ENCODE measurements at places on chromosomes 6 and 20.

DNA sequence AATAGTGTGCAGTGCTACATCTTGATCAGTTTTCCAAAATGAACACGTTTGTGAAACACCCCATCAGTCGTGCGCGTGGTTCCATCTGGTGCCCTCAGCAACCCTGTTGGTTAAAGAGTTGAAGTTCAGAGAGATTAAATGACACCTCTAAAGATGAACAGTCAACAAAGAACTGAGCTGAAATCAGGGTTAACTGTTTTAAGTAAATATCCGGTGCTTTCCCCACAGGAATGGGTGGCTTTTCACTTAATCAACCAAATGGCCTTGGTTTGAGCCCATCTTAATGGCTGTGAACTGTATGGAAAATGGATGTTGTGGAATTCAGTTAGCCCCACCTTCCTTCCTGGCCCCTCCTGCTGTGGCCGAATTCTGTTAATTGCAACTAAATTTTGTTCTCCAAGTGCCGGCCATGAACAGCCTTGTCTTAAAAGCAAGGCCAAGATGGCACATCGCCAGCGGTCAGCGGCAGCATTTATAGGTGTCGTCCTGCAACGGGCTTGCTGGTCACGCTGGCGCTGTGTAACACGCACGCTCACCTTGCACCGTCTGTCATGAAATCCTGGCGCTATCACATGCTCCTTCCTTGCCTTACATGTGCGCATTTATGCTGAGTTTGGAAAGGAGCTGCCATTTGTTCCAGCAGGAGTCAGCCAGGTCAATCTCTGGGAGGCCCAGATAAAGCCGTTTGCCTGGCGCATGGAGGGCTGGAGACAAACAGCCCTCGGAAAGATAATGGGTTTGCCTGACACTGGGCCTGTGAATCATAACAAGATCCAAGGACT is 164.5 kb downstream of the ERMARD start:
- DNase-seq = no peak

DNA sequence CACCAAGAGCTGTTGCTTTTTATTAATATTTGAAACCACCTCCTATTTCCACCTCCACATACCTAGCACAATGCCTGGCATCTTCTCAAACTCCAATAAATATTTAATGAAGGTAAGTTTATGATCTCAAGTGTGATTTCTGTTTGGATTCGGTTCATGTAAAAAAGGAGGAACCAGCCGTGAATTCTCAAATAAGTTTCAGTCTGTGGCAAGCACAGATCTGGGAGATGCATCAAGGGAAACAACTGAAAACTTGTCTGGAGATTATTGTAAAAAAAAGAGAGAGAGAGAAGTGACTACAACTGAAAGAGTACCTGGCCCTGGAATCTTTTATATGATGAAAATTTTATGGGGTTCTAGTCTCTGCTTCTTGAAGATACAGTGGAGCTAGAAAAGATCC is 52.8 kb upstream of the PNRC1 start:
- no peak for DNase-seq

- no peak for DNase-seq
Observed at GRCh38 chr20:53221731-53222130, 249.6 kb downstream of the TSHZ2 start.

- DNase-seq = no peak
Observed at GRCh38 chr6:35228481-35228880, 14.7 kb downstream of the SCUBE3 start.

DNA sequence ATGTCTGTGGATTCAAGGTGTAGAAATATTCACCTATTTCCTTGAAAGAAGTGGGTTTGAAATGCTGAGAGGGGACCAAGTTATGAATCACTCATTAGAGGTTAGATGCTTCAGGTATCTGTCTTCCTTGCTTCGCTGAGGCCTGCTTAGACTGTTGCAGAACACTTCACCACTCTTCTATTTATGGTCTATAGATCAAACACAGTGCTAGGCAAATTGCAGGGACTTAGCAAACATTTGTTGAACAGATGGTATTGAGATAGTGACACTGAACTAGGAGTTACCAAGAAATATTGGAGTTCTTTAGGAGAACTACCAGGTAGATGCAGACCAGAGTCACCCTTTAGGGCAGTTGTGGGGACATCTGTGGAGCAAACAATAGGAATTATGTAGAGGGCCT is 123.8 kb downstream of the RFPL4B start:
- no peak for DNase-seq

- no peak for DNase-seq
Observed at GRCh38 chr6:133376743-133377142, 135.6 kb downstream of the EYA4 start.

DNA sequence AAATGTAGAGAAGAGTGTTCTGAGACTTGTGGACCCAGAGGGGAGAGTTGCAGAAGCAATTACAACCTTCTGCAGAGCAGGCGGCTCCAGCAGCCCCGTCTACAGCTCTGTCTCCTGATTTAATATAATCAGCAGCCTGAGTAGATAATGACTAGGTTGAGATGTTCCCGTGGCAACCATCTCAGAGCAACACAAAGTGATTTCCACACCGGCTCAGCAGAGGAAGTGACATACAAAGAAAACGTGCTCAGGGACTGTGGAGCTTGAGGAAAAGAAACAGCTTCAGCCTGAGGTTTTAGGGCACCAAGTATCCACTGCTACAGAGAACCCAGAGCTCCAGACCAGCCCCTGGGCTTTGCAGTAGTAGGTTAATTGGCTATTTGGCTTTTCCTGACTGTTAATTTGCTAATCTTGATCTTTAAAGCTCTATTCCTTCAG is 136.4 kb downstream of the MTFR2 start:
- no peak for DNase-seq

DNA sequence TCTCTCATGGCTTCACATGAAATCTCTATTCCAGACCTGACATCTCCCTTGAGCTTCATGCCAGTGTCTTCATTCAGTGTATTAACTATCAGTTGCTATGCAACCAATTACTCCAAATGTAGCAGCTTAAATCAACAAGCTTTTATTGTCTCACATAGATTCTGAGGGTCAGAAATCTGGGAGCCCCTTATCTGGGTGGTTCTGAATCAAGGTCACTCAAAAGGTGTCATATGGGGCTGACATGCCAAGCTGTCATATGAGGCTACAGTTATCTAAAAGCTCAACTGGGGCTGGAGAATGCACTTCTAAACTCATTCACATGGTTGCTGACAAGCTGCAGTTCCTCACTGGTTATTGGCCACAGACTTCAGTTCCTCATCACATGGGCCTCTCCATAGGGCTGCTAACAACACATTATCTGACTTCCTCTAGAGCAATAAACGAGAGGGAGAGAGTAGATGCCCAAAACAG is 7.3 kb upstream of the CGA start:
- DNase-seq = no peak

DNA sequence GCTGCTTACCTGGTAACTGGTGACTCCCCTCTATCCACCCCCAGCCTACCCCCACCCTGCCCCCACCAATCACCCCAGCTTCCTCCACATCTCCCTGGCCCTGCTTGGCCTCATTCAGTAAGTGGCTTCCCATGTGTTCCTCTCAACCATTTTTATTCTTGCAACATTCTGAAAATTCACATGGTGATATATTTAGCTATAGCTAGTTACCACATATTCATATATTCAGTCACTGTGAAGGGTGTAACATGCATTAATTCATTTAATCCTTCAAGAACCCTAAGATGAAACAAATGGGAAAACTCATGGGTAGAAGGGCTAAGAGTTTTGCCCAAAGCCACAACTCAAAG is 95.4 kb upstream of the CEP85L start:
- no peak for DNase-seq
